Activated CD4-positive, alpha-beta T cell treated with anti-CD3 and anti-CD28 coated beads, Interleukin-2, amount 50 U/mL, for 4 hours (primary cell): ENCODE measurements at places on chromosomes 16 and 17.

- peak; percentile 22 for DNase-seq
These were observed 1.0 kb downstream of the SRCIN1 start for GRCh38 chr17:38604479-38605403.

DNA sequence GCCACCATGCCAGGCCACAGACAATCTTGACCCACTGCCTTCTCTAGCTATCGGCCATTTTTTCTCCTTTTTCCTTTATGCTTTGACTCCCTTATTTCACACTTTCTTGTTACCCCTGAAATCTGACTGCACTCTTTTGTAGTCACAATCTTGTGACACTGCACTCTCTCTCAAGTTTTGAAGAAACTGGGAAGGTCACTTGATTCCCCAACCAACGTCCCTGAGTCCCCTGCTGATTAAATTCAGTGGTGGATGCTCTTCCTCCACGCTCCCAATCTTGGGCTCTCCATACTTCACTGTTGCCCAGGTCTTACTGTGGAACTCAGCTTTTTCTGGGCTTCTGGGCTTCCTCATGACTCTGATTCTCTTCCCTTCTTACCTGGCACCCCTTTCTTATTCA is 33.9 kb downstream of the PECAM1 start:
- DNase-seq: no peak

DNA sequence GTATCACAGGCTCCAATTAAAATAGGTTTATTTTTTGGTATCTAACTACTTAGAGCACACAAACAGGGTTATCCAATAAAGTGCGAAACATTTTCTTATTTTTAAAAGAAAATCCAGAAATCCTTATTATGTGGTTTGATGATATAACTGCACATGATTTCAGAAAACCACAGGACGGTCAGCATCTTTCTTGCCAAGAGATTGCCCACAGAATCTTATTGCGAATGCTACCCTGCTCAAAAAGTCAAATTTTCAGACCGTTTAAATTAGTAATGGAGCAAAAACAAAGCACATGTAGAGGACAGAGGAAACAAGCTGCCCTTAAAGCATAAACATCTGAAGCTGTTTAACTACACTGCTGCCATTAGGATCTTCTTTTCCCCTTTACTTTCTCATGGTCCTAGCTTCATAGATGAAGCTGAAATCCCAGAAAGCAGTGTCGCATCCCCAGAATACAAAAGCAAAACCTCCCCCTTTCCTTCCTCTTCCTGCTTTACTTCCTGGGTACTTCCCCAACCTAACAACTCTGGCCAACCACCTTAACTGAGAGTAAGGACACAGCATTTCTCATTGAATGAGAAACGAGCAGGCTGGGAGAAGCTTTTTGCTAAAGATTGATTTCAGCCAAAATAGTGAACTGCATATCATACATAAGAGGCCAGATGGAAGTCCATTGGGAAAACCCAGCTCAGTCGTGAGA is 43.7 kb downstream of the CMTM4 start:
- DNase-seq: no peak

DNA sequence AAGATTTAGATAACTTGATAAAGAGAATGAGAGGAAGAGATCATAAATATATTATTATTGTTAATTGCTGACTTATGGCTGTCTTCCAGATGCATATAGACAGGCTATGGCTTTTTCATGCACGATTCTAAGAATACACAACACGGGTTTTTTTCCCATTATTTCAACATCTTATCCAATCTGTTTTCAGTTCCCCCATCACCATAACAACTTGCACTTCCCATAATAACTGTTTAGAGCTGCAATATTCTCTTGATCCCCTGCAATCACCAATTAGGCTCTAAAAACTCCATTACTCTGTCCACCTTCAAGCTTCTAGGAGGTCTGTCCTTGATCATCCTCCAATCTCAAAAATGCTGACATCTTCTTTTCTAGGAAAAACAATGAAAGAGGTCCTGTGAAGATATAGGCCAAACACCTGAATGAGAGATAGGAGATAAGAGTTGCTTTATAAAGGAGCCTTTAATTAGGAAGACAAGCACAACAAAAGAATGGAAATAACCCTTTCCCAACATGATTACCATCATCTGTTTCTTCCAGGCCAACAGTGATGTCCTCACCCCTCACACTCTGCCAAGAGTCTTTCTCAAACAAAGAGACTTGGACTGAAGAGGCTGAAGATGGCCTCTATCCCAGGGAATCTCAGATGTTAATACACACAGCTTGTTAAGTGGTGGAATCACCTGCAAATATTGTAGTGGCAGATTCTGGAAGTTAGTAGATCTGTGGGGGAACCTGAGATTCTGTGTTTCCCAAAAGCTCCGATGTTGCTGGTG is 32.2 kb upstream of the CCL2 start:
- no peak for DNase-seq

- no peak for DNase-seq
These were observed 1.4 kb downstream of the ARSG start for GRCh38 chr17:68292689-68293040.

DNA sequence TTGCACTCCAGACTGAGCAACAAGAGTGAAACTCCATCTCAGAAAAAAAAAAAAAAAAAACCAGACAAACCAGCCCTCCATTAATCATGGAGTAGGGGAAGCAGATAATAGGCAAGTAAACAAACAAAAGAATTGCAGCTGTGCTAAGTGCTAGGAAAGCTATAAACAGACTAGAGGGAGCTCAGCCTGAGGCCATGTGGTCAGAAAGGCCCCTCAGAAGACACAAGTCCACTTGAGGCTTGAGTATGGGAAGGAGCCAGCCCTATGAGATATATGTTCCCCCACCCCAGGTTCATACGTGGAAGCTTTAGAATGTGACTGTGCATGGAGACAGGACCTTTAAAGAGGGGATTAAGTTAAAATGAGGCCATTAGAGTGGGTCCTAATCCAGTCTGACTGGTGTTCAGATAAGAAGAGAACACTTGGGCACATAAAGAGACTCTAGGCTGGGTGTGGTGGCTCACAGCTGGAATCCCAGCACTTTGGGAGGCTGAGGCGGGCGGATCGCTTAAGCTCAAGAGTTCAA is 132.6 kb upstream of the NOL11 start:
- no peak for DNase-seq

GRCh38 chr17:14580499-14580898 is 279.6 kb downstream of the HS3ST3B1 start:
- DNase-seq: no peak
